Frontal cortex (tissue), 4 donors: ENCODE measurements at places on chromosomes 3 and 15. TPM values are rescaled to one million over a fixed set of nuclear protein-coding genes. Genes with fewer than 3 reads are reported as not detected.

DNA sequence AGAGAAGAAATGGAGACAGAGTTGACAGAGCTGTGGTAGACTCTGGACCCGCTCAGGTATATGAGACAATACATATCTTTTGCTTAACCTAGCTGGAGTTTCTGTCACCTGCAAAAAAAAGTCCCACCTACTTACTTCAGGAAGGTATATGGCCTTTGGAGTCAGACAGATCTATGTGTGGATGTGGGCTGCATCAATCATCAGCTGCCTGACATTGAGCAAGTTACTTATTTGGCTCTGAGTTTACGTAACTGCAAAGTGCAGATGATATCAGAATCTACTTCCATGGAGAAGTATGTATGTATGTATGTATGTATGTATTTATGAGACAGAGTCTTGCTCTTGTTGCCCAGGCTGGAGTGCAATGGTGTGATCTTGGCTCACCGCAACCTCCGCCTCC, 124.3 kb downstream of the MYLK start:
- DNase-seq, result no peak

GRCh38 chr3:159882790-159883779, 105.5 kb upstream of the IL12A start:
- DNase-seq, result no peak

- no peak for DNase-seq
Observed at GRCh38 chr15:29844290-29844903, 22.1 kb upstream of the TJP1 start.

DNA sequence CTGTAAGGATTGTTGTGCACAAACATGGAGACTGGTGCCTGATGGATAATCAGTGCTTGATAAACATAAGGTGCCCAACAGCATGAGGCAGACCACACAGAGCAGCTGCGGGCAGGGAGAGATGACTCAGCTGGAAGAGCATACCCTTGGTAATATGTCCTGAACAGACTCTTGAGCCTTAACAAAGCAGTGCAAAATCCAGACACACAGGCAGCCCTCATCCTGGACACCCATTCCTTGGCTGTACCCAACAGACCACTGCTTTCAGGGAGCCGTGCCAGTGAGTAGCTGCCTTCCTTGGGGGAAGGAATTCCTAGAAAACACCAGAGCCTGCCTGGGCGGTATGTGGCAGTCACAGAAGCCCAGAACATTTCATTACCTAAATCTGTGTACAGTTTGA, 156.2 kb downstream of the CLSTN2 start:
- no peak for DNase-seq

- no peak for DNase-seq
Observed at GRCh38 chr3:67228136-67228535, 230.0 kb downstream of the KBTBD8 start.

The ZNF502 gene
- 14.3 TPM for total RNA-seq

The COLQ gene
- total RNA-seq, result 1.6 TPM

The SOX2 gene
- total RNA-seq, result 70.1 TPM

The SLC22A13 gene
- under 0.01 TPM for total RNA-seq

The FANCD2OS gene
- total RNA-seq, result not detected
